ENCODE measurements at places on chromosomes 16 and 17.
A peak's percentile ranks its signal among the peaks of the same experiment; 100 is the strongest.

DNA sequence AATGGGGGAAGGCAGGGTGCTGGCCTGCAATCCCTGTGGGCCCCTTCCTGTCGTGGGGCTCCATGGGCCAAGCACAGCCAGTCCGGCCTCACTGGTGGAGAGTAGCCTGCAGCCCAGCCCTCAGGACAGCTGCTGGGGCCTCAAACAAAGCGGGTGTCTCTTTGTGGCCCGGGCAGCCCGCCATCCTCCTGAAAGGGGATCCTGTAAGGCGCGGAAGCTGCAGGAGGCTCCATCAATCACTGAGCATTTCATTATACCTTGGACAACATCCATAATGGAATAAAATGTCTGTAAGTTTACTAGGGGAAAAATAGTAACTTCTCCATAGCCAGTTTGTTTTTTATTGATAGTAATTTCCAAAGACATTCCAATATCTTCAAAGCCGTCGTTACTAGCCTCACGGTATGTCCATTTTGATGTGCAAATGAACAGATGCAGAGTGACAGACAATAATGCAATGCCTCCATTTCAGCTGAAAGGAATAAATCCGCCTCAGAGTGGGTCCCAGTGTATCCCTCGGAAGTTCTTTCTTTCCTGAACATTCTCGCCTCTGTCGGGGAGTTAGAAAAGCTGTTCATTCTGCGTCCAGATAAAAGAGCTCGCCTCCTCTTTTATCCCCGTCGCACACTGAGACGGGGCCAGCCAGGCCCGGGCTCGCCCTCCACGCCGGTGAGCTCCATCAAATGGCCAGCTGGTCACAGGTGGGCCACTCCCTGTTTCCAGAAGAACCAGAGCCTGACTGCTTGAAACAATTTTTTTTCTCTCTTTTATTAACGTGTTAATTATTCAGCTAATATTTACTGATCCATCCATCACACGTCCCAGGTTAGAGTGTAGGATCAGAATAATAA lies 14.4 kb downstream of the WSCD1 start:
- DNase-seq, result no peak

DNA sequence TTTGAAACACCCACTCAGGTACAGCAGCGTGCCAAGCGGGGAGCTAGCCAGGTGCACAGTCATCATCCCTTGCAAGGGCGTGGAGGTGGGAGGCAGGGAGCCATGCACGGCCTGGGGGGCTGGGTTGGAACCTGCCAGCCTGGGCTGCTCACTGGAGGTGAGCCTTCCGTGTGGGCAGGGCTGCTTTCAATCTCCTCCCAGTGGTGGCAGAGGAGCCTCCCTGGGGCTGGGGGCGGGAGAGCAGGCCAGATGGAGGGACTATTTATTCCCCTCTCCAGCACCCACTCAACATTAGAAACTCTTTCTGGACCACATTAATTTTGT lies 90.3 kb downstream of the KATNIP start:
- no peak for DNase-seq

DNA sequence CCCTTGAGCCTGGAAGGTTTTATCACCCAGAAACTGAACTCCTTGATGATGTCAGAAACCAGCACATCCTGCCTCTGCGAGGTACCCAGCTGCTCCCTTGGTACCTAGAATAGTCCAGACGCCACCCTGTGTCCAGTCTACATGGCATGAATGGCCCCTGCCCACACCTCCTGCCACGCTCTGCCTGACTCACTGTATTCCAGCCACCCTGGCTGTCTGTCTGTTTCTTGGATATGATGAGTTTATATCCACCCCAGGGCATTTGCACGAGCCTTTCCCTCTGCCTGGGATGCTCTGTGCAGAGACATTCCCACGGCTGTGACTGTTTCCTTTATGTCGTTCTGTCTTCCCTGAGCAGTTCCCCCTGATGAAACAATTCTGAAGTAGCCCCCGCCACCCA lies 68.7 kb downstream of the CRISPLD2 start:
- DNase-seq, result no peak

DNA sequence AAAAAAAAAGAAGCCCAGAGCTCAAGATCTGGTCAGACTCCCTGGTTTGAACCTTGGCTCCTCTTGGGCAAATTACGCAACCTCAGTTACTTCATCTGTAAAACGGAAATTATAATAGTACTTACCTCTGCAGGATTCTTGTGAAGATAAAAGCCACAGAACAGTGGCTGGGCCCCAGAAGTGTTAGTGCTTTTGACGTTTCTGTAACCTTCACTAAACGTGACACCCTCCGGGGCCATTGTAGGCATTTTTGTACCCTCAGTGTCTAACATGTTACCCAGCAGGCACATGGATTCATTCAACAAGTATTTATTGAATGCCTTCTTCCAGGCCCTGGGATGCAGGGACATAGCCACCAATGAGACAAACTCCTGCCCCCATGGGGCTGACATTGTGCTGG lies 58.0 kb downstream of the PITPNC1 start:
- peak; percentile 32 for DNase-seq

- no peak for DNase-seq
Observed at GRCh38 chr16:12319428-12320035, 343.0 kb downstream of the SNX29 start.

DNA sequence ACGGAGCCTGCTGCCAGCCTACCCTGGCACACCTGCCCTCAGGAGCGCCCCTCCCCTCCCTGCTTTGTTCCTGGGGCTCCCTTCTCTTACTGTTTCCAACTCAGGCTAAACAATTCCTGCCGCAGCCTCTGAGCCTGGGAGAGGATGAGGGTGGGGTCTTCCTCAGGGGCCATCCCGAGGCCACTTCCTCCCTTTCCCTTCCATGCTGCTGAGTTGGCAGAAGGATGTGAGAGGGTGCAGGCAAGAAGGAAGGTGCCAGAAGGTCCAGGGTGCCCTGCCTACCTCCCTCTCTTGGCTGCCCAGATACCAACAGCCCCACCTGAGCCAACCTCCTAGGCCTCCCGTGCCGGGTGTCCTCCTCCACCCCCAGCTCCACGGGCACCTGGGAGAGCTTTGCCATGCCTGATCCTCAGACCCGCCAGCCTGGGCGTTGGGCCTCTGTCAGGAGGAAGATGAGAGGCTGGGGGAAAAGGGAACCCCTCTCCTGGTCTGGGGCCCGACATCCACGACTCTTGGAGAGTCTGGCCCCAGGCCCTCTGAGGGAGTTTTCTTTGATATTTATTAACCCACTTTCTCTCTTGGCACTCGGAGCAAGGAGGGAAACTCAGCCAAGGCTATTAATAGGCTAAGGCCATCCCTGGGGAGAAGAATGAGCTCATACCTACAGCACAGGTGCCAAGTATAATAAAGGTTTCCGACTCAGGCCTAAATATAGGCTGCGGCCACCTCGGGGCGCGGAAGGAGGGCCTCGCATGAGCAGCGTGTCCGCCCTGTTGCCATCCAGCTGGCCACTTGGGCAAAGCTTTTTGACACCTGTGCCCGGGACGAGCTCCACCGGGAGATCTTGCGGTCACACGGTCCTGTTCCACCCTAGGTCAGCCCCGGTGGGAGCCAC lies 232.0 kb downstream of the ENGASE start:
- no peak for DNase-seq

DNA sequence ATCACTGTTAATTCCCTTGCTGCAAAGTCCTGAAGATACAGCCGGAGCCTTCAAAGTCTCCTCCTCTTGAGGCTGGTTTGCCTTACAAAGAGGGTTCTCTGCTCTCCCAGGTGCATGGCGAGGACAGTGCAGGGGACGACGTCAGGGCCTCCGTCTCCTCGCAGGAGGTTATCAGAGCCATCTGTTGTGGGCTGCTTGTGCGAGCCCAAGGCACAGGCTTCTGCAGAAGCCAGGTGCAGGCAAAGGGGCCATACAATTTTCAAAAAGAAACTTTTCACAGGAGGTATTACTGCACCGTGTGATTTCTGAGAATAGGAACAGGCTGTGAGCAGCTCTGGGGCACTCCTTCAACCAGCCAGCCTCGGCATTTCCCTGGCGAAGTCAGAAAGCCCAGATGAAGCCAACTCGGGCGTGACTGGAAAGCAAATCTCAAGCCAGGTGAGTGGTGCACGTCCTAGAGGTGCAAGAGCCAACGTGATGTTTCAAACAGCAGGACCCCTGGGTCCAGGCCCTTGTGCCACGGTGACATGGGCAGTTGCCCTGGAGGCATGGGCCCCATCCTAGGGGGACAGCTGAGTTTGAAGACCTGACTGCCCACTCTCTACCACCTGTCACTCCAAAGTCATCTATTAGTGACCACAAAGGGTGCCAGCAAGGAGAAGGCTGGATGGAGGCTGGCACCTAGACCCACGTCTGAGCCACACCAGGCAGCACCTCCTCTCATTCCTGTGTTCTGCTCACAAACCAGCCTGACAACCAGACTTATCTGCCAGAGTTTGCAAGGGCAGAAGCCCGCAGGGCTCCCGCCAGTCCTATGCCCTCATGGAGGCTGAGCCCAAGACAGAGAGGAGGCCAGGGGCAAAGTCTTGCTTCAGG lies 68.6 kb downstream of the SMPD3 start:
- no peak for DNase-seq

GRCh38 chr17:57535249-57535966 lies 209.7 kb downstream of the CCDC182 start:
- no peak for DNase-seq

- no peak for DNase-seq
Observed at GRCh38 chr17:6366221-6366666, 68.7 kb downstream of the AIPL1 start.

GRCh38 chr17:17059301-17059890 lies 17.1 kb downstream of the MPRIP start:
- DNase-seq, result no peak

DNA sequence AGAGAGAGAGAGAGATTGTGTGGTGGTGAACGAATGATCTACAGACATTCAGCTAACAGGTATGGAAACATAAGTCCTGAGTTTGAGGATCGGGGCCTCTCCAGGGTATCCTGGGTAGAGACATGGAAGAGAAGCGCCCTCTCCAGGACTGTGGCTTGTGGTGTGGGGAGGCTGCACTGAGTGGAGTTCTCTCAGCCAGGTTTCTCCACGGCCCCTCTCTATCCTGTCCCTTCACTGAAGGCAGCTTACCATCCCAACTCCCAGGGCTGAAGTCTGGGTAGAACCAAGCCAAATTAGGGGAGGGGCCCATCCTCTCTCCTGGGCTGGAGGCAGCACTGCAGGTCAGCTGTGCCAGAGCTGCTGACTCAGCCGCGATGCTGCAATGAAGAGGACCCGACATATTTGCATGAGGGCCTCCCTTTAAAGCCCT lies 6.2 kb downstream of the C1QL1 start:
- no peak for DNase-seq

DNA sequence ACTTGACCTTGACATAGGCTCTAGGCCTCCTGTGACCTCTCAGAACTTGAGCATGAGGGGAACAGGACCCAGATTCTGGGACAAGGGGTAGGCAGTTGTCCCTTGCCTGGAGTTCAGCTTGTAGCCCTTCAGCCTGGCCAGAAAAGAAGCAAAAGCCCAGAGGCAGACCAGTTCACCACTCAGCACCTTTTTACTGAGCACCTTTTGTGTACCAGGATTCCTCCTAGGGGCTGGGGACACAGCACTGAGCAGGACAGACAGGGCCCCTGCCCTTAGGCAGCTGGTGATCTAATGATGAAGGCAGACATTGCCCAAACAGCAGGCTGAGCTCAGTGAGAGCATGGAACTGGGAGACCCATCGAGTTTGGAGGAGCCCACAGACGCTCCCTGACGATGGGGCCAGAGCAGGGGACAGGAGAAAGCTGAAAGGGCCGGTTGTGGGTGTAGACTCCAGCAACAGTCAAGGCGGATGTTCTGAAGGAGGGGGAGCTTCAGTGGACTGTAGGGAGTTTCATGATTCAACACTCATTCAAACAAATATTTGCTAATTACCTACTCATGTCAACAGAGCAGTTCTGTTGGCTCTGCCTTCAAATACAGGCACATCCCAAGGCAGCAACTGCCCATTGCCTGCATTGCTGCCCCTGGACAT lies 32.0 kb downstream of the SBK1 start:
- DNase-seq, result no peak

- DNase-seq, result no peak
Observed at GRCh38 chr16:6446370-6446769, 886.3 kb upstream of the RBFOX1 start.
